ENCODE measurements at places on chromosomes 5 and 9. TPM values are rescaled to one million over a fixed set of nuclear protein-coding genes. Genes with fewer than 3 reads are reported as not detected.

GRCh38 chr9:123238365-123238764 lies 30.0 kb downstream of the STRBP start:
- no peak for DNase-seq

GRCh38 chr5:50786073-50786472 lies 119.6 kb downstream of the PARP8 start:
- DNase-seq, result no peak

GRCh38 chr5:78162253-78162862 lies 132.1 kb downstream of the AP3B1 start:
- DNase-seq, result no peak

DNA sequence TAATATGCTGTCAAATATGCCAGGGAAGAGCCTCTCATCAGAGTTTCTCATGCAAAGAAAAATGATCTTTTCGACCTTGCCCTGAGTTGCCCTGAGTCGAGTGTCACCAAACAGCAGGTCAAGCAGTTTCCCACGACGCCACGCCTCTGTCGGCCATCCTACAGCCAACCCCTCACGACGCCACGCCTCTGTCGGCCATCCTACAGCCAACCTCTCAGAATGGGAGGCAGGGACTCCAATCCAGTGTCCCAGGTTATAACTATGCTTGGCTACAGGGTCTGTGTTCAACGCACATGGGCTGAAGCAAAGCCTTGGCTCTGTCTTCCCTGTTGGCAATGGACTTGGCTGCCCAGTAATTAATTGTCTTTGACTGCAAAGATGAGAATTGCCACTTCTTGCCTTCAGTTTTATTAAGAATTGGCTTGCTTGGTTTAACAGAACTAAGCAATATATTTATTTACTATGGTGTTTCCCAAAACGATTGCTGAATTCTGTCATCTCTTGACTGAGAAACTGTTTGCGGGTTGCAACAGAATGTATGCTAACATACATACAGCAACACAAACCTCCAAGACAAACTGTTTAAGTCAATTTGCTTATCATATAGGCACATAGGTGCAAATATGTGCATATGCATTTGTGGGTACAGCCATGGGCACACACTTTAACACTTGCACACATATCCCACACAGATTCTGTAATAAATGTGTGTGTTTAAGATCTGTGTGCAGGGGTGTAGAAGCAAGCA lies 352.9 kb downstream of the GLIS3 start:
- no peak for DNase-seq

DNA sequence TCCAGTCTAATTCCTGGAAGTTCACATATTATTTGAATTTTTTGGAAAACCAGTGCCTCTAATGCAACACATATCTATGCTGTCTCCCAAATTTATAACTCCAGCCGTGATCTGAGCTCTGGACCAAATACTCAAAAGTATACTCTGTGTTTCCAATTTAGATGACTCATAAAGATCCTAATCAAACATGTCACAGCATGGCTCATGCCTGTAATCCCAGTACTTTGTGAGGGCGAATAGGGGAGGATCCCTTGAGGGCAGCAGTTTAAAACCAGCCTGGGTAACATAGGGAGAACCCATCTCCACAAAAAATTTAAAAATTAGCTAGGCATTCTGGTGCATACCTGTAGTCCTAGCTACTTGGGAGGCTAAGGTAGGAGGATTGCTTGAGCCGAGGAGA lies 388.0 kb downstream of the CDH12 start:
- DNase-seq, result no peak

DNA sequence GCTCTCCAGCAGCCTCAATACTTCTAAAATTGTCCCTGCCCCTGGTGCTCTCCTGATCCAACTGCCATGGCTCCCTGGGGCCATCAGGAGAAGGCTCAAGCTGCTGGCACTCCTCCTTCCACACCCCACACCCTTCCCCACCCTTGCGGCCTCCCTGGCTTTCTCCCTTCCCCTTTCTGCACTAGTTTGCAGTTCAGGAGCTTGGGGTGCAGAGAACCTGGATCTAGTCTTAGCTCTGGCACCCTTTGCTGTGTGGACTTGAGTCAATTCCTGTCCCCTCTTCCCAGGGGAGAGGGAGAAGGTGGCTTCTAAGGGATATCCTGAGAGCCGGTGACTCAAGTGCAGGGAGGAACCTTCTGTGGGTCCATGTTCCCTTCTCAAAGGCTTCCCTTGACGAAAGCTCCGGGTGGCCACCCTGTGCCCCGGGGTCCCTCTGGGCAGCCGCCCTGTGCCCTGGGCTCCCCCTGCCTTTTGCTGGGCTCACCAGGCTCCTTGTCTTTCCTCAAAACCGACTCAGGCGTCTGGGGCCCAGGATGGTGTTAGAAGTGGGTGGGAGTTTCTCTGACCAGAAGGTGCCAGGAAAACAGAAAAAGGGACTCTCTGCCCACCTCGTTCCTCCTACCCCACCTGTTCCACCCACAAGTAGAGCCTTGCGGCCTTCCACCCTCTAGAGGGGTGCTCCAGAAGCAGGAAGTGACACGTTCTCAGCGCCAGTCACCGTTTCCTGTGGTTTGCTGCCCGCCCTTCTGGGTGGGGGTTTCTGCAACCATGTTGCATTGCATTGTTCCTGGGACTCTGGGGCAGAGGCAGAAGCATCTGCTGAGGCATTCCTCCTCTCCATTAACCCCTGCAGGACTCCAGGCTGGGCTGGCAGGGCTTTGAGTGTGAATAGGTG lies 15.0 kb downstream of the GLIPR2 start:
- no peak for DNase-seq

- no peak for DNase-seq
These were observed 35.9 kb downstream of the ITK start for GRCh38 chr5:157216391-157217142.

GRCh38 chr5:135313946-135314345 lies 85.1 kb downstream of the MACROH2A1 start:
- DNase-seq, result no peak

DNA sequence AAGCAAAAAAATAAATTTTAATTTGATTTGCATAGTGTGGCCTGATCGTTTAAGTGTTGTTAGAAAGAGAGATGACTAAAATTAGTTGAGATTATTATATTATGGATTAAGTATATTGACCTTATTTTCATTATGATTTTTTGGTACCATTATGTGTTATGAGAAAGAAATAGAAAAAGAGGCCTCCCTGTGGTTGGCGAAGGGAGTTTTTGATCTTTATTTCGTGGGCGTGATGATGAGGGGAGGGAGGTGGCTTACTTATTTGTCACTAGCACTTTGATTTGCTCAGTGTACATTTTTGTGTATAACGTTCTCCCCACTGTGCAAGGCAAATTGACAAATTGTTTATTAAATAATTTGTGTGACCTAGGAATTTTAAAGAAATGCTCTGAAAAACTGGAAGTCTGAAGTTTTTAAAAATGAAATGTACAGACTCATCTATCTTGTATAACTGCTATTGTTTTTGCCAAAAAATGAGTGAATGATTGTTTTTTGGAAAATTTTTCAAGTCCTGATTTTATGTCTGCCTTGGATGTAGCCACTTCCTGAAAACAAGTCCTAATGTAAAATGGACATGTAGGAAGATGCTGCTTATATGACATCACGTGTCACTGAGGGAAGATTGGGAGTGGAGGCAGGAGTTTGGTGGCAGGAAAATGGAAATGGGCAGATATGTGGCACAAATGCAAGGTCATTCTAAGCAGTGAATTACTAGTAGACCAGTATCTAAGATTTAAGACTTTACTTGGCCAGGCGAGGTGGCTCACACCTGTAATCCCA lies 3.0 kb downstream of the DAPK1 start:
- DNase-seq, result no peak

- no peak for DNase-seq
These were observed 1528.6 kb downstream of the EFNA5 start for GRCh38 chr5:106142116-106142515.

DNA sequence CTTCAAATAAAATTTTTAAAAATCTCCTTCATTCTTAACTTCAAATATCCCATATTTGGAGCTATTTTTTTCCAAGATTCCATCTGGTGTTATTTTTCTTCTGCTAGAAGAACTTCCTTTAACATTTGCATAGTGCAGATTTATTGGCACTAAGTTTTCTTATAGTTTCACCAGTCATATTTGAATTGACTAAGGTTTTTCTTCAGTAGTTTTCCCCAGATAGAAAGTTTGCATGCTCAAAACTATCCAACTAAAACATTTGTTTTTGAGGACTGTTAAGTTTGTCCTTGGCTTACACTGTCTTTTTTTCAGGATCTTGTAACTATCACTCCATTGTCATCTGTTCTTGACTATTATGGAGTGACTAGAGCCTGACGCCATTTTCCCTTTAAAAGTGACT lies 606.7 kb downstream of the TAF11L14 start:
- DNase-seq, result no peak

GRCh38 chr5:36049949-36050348 lies 16.7 kb downstream of the UGT3A2 start:
- no peak for DNase-seq

GRCh38 chr9:36961051-36961450 lies 73.0 kb downstream of the PAX5 start:
- no peak for DNase-seq

DNA sequence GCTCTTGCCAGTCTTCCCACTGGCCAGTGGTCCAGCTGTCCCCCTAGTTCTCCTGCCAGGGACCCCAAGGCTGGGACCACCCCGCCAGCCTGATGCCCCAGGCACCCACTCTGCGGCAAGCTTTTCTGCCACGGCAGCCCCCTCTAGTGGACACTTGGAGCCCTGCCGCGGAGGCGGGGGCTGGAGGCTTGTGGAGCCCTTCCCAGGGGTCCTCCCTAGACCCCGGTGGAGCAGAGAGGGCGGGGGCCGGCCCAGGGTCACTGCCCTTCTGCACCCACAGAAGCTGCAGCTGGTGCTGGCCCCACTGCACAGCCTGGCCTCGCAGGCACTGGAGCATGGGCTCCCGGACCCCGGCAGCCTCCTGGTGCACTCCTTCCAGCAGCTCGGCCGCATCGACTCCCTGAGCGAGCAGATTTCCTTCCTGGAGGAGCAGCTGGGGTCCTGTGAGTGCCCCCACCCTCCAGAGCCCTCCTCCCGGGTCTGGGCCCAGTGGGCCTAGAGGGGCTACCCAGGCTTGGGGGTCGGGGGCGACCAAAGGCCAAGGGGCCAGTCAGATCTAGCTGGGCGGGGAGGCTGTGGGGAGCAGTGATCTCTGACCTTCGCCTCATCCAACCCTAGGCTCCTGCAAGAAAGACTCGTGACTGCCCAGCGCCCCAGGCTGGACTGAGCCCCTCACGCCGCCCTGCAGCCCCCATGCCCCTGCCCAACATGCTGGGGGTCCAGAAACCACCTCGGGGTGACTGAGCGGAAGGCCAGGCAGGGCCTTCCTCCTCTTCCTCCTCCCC lies 9.1 kb downstream of the EGFL7 start:
- DNase-seq, result no peak

GRCh38 chr5:169561893-169562292 lies 21.7 kb upstream of the SPDL1 start:
- DNase-seq, result no peak

GRCh38 chr5:79333852-79334557 lies 98.1 kb downstream of the JMY start:
- DNase-seq, result no peak

DNA sequence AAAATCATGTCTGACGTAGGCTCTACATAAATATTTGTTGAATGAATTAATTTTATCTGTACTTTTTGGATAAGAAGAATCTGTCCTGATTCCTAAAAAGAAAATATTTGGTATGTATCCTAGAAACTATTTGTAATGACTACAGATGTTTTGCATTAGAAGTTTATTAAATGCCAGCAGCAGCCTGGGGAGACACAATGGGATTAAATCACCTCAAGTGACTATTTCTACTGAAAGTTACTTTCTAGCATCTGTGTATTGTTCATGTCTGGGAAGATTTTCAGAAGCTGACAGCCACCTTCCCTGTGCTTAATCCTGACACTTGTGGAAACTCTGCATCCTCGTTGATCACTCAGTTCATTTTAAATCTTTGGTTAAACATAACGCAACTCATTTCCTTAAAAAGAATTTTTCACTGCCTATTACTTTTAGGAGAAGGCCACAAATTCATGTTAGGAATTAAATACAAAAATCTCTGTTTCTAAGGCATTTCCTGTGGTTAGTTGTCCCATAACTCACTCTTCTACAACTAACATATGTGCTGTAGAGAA lies 209.3 kb upstream of the PPP1R2B start:
- DNase-seq, result no peak

DNA sequence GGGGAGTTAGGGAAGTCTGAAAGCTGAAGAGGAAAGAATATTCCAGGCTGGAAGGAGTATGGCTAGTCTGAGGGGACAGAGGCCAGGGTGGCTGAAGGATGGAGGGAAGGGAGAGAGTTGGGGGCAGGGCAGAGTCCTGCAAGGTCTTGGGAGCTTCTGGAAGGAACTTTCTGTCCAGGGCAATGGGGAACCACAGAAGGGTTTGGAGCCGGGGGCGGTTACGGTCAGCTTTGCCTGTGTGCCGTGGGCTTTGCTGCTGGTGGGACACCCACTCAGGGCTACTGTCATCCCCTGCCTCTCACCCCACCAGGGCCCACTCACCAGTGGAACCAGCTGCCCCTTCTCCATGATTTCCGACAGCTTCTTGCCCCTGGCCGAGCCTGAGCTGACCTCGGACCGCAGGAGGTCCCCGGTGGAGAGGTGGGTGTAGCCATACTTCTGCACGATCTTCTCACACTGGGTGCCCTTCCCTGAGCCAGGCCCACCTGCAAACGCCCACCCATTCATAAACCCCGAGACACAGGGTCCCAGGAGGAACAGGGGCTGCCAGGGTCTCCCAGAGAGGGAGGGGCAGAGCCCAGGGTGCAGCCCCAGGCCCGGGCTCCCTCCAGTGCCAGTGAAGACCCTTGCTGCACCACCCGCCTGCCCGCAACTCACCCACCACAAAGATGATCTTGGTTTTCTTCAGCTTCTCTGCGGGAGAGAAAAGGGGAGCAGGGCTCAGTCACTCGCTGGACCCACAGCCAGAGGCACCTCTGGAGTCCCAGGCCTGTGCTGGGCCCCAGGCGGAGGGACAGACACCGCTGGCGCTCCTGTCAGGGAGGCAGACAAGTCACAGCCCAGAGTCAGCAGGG lies 4.9 kb downstream of the AK1 start:
- DNase-seq, result no peak

DNA sequence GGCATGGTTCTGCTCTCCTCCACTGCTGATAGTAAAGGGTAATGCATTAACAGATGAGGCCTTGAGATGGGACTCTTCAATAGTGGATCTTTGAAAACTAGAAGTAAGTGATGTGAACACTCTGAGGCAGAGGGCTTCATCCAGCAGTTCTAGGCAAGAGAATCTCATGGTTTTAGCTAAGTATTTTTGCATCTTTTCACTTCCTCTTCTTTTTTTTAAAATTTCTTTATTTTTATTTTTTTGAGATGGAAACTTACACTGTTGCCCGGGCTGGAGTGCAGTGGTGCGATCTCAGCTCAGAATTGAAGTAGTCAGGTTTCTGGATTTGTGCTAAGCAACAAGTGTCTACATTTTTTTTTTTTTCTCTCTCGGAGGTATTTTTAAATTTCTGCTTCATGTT lies 101.9 kb downstream of the MTRR start:
- DNase-seq, result no peak

The SV2C gene
- not detected for total RNA-seq

The EEIG1 gene
- total RNA-seq, result 42.5 TPM

The ADAMTSL1 gene
- total RNA-seq, result 1.9 TPM

The LCN15 gene
- total RNA-seq, result not detected

The FGF10 gene
- total RNA-seq, result 0.08 TPM

The MEGF10 gene
- total RNA-seq, result 1.4 TPM

The FKBP15 gene
- 12.2 TPM for total RNA-seq

The LHX6 gene
- 0.20 TPM for total RNA-seq

Data from left lobe of liver (tissue), 2 donors.